Stimulated activated naive CD4-positive, alpha-beta T cell treated with Interleukin-2 at 50 U/mL for 16 hours (primary cell): ENCODE measurements at places on chromosomes 4 and X.

DNA sequence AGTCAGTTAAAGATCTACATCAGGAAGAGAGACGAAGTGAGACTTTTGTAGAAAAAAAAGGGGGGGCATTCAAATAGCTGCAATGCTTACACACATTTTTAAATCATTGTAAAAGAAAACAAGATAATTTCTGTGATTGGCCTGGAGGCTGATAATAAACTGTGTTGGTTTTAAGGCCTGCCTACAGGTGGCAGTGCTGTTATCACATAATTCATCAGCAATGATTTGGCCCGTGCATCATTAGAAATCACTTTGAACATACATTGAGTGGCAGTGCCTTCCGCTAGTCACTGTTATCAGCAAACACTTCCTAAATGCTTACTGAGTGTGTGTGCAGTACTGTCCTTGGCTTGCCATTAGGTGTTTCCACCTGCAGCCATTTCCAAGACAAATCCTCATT, 831.9 kb downstream of the TRIML1 start:
- no peak for DNase-seq

- DNase-seq = no peak
Observed at GRCh38 chrX:67784712-67785111, 240.9 kb downstream of the AR start.

GRCh38 chr4:7044137-7044930, 1.2 kb downstream of the TADA2B start:
- DNase-seq = no peak

- DNase-seq = no peak
Observed at GRCh38 chr4:105257817-105258495, 111.3 kb downstream of the TET2 start.

DNA sequence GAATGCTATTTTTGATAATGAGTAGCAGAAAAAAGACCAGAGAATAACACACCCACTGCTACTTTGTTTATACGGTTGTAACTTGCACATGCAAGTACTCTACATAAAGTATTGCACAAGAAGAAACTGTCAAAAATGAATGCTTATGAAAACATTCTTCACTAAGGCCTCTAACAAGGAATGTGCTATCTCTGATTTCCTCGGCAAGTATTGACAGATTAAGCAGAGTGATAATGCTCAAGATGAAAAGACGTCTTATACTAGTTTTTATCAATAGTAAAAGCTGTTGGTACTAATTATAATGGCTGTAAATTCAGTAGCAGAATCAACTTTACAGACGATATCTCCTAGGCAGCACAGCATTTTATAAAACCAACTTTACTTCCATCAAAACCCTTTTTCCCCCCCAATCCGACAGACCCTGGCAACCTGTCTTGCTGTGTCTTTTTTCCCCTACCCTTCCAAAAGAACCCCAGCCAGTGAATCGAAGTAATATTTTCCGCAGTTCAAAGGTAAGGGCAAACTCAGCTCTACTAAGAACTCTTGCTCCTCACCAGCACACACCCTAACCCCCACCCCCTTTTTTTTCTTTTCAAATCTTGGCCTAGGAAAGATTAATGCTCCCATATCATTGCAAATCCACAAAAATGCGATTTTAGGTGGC, 1.5 kb downstream of the FRYL start:
- DNase-seq = no peak

- DNase-seq = no peak
Observed at GRCh38 chr4:44701037-44701436, 22.8 kb downstream of the GUF1 start.

DNA sequence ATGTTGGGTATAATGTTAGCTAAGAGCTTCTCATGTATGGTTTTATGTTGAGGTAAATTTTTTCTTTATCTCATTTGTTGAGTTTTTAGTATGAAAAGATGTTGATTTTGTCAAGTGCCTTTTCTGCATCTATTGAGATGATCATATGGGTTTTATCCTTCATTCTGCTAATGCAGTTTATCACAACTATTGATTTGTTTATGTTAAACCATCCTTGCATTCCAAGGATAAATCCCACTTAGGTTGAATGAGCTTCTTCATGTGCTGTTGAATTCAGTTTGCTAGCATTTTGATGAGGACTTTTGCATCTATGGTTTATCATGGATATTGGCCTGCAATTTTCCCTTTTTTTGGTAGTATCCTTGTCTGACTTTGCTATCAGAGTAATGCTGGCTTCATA, 93.3 kb downstream of the SYTL5 start:
- no peak for DNase-seq

- no peak for DNase-seq
Observed at GRCh38 chrX:140765043-140765784, 55.7 kb downstream of the LINC00632 start.

DNA sequence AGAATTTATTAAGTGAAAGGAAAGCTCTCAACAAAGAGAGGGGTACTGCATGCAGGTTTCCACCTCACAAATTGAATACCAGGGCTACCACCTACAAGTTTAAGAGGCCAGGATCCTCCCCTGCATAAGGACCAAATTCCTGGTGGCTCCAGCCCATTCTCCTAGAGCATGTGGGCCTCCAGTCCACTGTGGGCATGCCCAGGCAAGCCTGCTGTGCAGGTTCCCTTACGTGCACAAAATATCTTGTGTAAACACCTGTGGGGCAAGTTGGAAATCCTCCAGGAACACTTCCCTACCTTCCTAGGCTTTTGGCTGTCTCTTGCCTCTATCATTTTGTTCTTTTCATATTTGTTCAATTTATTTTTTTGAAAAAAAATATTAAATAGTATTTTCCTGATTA, 724.3 kb downstream of the ARAP2 start:
- DNase-seq = no peak

DNA sequence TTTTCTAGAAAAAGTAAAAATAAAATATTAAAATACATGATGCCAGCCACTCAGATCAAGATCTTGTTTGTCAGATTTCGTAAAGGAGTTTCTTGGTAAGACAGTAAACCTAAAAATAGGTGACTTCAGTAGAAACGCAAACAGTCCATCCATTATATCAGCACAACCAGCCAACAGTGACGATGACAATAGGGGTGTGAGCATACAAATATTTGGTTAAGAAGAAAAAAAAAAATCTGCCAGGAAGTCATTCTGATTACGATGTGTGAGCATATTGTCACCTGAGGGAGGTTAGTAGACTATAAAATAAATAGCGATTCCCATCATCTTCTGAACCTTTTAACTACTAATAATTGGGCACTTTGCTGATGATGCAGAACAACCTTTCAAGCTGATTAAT, 37.6 kb downstream of the SLC7A11 start:
- DNase-seq = no peak

DNA sequence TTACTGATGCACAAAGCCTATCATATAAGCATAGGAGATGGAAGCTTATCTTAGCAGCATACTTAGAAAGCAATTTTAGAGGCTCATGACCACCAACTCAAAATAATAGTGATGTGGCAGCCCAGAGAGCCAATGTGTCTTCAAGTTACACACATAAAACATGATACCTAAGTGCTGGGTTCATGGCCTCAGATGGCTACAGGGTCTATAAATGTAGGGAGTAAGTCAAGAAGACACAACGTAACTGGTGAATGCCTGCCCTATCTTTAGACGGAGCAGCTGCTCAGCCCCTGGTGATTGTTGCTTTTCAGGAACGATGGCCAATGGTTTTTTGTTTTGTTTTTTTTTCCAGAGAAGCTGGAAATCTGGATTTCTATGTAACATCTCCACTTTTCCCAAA, 42.8 kb downstream of the RNF150 start:
- DNase-seq = no peak

GRCh38 chr4:116880625-116881024, 204.8 kb downstream of the TRAM1L1 start:
- DNase-seq = no peak

GRCh38 chr4:133377286-133377685, 228.2 kb downstream of the PCDH10 start:
- no peak for DNase-seq

DNA sequence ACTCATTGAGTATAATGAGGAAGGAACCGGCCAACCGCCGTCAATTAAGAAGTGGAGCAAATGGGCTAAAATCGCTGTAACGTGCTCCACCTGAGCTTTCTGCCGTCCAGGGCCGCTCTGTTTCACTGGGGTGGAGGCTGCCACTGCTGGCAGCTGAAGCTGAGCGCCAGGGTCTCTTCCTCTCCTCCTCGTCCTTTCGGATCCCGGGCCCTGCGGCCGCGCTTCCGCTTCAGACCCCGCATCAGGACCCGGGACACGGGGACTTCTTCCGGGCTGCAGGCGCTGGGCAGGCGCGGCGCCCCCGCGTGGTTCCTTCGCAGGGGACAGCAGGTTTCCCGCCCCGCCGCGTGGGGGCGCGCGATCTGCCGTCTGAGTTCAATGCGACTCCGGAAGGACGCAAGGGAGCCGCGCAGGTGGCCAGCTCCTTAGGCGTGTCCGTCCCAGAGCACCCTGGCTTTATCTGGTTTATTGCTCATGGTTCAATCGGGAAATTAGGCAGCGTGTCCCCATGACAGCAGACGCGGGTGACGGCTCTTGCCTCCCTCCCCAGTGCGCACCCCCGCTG, 519.8 kb downstream of the TRIML1 start:
- DNase-seq = no peak

- DNase-seq = no peak
Observed at GRCh38 chr4:87540146-87541058, 11.2 kb upstream of the SPARCL1 start.

- no peak for DNase-seq
Observed at GRCh38 chr4:147532896-147533295, 52.0 kb downstream of the EDNRA start.

GRCh38 chrX:27890611-27891010, 82.8 kb downstream of the MAGEB10 start:
- DNase-seq = no peak

DNA sequence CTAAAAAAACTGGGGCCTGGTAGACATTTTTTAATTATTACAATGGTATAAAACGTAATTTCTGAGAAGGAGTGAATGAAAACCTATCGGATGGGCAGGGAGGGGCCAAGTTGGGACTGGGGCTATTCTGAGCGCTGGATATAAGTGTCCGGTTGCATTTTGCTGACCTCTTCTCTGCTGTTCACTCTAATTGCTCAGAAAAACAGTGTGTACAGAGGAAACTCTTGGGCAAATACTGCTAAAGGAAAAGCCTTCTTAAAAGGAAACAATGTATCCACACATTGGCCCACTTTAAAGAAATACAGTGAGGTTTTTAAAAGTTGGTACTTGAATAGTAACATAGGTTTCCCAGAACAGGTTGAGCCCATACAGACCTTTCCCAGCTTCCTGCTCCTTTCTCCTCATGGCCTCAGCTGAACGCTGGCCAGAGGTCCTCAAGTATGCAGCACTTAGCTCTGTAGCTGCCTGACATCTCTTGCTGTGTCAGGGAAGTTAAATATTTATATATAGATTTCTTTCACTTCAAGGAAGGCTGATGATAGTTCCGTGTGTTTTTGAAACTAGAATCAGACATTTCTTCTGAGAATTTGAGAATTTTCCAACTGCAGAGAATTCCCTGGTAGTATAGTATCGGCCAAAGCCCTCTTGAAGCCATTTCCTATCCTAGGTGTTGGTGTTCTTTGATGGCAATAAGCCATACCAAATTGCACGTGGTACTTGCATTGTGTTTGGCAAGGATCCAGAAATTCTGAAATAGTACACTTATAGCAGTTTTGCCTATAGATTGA, 97.1 kb upstream of the SLC4A4 start:
- no peak for DNase-seq

DNA sequence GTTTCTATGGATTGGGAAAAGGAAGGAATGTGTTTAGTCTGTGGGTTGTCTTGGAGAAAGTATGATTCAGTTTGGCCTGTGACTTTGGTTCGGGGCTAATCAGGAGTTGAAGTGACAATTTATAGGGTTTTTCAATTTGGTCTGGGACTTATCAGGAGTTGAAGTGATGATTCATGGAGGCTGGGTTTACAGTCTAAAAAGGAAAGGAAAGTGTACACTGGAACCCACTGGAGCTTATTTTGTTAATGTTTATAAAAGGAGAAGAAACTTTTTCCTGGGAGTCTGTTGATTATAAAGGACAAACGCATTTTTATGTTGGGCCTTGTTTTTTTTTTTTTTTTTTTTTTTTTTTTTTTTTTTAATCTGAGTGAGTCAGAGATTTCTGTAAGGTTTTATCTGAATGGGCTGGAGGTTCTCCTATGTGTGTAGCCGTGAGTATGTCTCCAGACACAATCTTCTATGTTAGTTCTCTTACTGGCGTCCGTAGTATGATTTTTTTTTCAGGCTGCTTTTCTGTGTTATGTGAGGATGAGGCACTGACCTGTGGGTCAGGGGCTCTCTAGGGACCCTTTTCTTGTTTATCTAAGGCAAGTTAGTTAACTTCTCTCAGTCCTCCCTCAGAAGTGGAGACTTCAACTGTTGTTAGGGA, 33.0 kb upstream of the RAB9B start:
- DNase-seq = no peak

DNA sequence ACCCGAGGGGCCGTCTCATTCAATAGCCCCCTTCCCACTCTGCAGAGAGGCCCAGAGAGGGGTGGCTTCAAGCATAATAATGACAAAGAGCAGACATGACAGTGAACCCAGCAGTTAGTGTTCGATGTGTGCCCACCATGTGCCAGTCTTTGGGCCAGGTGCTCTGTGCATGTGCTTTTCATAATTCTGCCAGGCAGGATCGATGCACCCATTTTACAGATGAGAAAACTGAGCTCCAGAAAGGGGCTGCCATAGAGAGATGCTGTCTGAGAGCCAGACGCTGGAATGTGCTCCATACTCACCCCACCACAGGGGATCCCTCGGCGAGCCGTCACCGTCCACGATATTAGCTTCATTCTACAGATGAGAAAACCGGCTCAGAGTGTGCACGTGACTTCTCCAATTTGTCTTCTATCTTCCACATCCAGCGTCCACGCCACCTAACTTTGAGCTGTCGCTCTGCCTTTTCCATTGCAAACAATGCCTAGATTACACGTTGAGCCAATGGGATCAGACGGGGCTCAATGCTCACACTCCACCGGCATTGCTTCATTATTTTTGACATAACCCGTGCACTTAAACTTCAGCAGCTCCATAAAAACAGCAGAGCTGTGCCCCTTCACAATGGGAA, 8.2 kb downstream of the ADRA2C start:
- DNase-seq = no peak

DNA sequence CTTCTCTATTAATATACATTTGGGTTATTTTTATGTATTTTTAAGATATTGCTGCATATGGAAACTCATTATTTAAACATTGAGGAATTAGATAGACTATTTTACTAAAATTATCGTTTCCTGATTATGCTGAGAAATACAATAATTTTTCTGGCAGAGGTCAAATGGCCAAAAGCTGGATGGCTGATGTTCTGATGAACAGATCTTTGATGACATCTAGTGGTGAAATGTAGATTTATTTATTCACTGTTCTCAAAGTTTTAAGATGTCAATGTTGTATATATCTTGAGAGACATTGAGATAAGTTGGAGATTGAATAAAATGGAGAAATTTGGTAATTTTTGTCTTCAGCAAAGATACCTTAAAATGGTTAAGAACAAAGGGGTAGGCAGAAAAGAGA, 96.2 kb downstream of the UGT8 start:
- DNase-seq = no peak
